ENCODE measurements at places on chromosomes 1 and 21. TPM values are rescaled to one million over a fixed set of nuclear protein-coding genes. Genes with fewer than 3 reads are reported as not detected.

Gene PTGFR
- polyA plus RNA-seq = 0.08 TPM

GRCh38 chr1:180609643-180610555, 21.9 kb upstream of the XPR1 start:
- no peak for DNase-seq

DNA sequence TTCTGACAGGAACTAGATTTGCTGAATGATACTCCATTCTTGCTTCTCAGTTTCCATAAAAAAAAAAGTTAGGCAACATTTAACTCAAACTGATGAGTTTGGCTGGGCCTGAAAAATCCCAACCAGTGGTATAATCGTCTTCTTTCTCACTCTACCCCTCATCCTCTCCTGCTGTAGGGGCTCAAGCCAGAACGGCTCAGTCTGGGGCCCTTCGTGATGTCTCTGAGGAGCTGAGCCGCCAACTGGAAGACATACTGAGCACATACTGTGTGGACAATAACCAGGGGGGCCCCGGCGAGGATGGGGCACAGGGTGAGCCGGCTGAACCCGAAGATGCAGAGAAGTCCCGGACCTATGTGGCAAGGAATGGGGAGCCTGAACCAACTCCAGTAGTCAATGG, 1.6 kb downstream of the TXLNA start:
- DNase-seq = no peak

DNA sequence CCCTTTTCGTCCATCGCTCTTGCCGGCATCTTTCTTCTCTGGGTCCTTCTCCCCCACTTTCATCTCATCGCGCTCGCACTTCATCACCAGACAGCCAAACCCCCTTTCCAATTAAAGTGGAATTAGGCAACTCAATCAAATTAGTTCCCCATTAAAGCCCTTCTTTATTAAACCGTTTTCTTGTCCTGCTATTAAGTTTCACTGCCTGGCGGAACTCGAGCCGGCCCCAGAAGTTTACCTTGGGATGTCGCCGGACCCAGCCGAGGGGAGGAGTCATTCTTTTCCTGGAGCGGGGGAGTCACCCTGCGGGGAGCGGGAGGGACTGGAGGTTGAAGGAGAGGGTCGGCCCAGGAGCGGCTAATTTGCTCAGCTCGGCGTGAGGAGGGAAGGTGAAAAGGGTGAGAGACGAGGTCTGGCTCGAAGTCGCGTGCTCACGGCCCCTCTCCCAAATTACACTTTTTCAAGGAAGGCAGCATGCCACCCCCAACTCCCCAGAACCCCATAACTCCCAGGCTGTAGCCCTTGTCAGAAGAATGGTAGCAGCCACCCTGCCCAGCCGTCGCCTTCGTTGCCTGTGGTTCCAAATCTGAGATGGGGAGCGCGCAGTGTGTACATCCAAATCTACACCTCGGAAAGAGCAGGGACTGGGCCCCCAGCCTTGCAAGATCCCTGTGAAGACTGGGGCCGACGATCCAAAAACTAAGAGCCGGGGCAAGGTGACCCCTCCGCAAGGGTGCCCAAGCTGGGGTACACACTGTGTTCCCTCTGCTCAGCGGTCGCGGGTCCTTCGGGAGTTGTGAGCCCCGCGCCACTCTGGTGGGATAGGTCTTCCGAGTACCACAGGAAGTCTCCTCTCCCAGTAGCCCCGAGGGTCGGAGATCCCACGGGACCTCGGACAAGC, 6.4 kb downstream of the DMRTA2 start:
- no peak for DNase-seq

DNA sequence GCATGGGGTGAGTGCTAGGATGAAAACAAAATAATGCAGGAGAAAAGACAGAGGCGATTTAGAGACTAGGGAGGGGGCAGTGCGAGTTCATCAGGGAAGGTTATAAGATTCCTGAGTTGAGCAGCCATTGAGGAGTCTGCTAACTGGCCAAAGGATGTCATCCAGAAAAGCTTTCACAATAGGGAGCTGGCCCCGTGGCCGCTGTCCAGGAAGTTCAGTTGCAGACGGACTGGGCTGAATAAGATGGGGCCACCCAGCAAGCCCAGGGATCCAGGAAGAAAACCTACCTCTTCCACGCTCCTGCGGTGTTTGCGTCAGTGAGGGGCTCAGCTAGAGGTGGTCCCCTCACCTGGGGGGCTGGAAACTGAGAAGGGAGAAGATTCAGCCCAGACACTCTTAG, 4.0 kb upstream of the PKP1 start:
- DNase-seq = no peak

Gene KCNQ4
- polyA plus RNA-seq = 2.1 TPM

DNA sequence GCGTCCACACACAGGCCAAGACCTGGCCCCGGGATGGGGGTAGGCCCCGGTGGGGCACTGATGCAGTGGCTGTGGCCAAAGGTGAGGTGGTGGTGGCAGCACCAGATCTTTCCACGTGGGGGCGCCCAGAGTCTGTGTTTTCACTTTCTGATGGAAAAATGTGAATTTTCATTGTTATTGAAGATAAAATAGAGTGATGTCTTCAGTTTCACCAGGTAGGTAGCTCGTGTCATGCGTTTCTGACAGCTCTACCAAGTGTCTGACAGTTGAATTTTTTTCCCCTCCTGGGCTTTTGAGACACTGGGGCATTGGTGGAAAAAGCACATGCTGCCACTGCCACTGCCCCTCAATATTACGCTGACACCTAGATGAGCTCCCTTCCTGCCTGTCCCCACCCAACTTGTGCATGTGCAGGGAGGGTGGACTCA, 40.0 kb upstream of the MAGOH start:
- no peak for DNase-seq

Gene LCE1E
- not detected for polyA plus RNA-seq

GRCh38 chr1:30194741-30195423, 528.5 kb downstream of the MATN1 start:
- DNase-seq = no peak

DNA sequence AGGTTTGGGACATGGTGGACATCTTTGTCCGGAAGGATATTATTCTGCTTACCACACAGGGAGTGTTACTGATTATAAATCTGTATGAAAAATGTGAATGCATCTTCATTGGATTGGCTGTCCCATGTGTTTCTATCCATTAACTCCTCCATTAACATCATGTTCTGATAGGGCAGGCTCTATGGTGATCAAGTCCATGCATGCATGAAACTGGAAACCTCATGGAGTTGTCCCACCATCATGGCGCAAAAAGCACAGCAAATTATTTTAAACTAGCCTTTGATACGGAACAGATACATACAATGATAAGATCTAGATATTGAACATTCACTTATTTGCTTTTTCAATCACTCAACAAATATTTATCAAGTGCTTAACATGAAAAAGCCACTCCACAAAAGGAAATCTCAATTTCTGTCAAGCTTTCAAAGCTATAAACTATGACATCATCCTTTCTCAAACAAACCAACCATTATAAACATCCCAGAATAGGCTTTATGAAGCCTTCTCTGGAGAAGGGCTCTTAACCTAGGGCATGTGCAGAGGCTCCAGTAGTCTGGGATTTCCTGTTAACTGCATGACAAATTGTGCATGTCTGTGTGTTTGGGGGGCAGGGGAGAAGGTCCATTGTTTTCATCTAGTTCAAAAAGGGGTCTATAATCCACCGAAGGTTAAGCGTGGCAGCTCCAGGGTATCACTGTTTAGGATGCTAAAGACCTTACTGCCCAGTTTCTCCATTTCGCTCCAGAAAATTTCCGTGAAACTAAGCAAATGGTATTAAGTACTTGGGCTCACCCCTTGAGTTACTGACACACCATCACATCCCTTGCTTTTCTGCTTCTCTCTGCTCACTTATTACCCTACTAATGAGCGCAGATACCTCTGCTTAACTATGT, 46.1 kb downstream of the ADAMTS1 start:
- DNase-seq = no peak

- no peak for DNase-seq
Observed at GRCh38 chr1:34176830-34177603, at the start of gene C1orf94. Gene C1orf94, plus strand, starts transcription at chr1:34176907. Its CDS starts 883 bp downstream, at chr1:34177790.

Gene MAP3K21
- polyA plus RNA-seq = 27.3 TPM

Gene SERINC2
- 58.5 TPM for polyA plus RNA-seq

GRCh38 chr21:26188422-26188821, 17.9 kb upstream of the APP start:
- DNase-seq = no peak

DNA sequence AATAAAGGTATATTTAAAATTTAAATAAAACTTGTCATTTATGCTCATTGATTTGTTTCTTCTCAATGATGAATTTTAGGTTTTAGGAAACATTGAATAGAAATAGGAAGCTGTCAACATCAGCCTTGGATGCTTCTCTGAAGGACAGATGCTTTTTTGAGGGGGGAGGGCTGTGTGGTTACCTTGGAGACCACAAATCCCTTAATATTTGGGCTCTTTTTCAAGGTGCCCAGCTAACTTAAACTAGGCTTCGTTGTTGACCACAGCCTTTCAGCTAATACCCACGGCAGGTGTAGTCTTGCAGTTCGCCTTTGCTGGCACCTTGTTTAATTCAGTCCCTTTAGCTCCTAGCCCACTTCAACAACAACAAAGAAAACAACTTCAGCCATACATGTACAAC, 22.5 kb downstream of the TENT5C start:
- DNase-seq = no peak

Gene CFHR1
- polyA plus RNA-seq = 0.29 TPM

DNA sequence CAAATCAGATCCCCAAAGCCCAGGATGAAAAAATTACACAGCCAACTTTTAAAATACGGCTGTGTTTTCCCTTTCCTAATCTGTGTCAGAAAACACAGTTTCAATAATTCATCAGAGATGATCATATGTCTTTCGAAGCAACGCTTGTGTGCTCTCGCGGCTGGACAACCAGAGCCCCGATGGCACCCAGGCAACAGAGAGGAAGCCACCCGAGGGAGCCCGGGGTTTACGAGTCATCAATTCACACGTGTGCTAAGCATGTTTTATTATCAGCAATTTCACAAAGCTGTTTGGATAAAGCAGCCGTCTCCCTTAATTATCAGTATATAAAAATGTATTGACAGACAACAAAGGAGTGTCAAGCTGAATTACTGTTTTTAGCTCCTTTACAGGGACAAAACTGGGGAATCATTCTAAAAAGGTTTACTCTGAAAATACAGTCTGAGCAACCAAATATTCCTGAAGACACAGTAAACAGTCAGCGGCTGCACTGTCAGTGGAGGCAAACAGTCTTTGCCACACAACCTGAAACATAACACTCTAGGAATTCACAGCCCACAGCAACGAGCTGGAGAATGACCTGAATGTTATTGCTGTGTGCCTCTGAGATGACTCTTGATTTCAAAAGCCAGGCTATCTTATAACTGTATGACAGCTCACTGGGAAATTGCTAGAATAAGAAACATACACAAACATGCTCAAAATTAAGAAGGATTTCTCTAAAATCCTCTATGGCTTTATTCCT, 201.0 kb downstream of the SIPA1L2 start:
- no peak for DNase-seq

- no peak for DNase-seq
Observed at GRCh38 chr1:230306169-230306568, 120.0 kb downstream of the PGBD5 start.
